ENCODE measurements at places on chromosomes 1 and 21. TPM values are rescaled to one million over a fixed set of nuclear protein-coding genes. Genes with fewer than 3 reads are reported as not detected.

Gene PLD5
- total RNA-seq = not detected

Gene TNFSF18
- total RNA-seq = 50.3 TPM

Gene CD84
- not detected for total RNA-seq

Gene CFAP45
- 0.22 TPM for total RNA-seq

Gene ILDR2
- not detected for total RNA-seq

Gene RIMKLA
- under 0.01 TPM for total RNA-seq

Gene ATP6V1G3
- not detected for total RNA-seq

Gene HAO2
- not detected for total RNA-seq

Gene RIT1
- 19.0 TPM for total RNA-seq

Gene S100A7
- total RNA-seq = not detected

Gene GUK1
- total RNA-seq = 590 TPM

Gene ATAD3C
- under 0.01 TPM for total RNA-seq

All from lung microvascular endothelial cell (primary cell).